ENCODE measurements at places on chromosomes 3 and 15.

DNA sequence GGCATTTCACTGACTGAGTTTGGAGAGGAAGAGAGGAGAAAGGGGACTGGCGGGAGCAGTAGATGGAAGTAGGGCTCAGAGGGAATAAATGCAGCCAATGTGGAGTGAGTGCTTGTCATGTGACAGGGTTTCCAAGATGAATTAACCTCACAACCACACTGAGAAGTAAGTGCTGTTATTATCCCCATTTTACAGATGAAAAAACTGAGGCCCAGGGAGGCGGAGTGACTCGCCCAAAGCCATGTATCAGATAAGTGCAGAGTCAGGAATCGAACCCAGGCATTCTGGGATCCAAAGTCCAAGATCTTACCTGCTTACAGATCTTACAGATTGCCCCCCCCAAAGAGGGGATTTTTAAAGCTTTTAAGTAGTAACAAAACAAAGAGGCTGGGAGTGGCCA lies 207.2 kb downstream of the SHQ1 start:
- DNase-seq, result no peak

DNA sequence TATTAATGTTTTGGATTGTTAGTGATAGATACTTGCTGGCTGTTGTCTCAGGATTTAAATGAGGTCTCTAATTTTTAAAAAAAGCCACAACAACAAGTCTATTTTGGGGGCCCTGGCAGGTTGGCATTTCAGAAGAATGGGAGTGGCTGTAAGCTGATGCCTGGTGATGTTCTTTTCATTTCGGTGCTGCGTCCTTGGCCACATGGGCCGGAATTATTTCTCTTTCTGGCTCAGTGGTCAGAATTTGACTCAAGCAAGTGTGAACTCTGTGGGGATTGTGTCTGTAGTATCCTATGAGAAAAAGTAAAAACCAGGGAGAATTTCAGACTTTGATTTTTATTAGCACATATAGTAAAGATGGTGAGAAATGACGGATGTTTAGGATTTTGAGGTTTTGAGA lies 203.0 kb downstream of the AKAP13 start:
- no peak for DNase-seq

- no peak for DNase-seq
These were observed 121.6 kb downstream of the TFG start for GRCh38 chr3:100830931-100831330.

DNA sequence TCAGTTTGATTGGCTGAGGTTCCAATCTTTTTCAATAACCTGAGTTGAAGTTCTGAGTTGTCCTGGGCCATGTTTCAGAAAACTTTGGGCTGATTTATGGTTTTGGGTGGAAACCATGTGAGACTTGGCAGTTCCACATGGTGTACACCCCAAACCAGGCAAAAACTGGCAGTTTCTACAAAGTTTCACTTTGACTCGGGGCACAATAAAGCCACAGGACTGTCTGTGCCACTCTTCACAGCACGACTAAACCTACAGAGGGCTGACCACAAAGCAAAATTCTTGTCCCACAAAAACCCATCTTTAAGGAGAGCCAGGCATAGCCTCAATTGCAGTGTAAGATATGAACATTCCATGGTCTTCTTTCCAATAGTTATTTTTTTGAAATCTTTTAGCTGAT lies 155.0 kb downstream of the DUT start:
- no peak for DNase-seq

- no peak for DNase-seq
These were observed 219.9 kb downstream of the CHST2 start for GRCh38 chr3:143339451-143339850.

- no peak for DNase-seq
These were observed 216.9 kb upstream of the CDIN1 start for GRCh38 chr15:36362509-36362915.

DNA sequence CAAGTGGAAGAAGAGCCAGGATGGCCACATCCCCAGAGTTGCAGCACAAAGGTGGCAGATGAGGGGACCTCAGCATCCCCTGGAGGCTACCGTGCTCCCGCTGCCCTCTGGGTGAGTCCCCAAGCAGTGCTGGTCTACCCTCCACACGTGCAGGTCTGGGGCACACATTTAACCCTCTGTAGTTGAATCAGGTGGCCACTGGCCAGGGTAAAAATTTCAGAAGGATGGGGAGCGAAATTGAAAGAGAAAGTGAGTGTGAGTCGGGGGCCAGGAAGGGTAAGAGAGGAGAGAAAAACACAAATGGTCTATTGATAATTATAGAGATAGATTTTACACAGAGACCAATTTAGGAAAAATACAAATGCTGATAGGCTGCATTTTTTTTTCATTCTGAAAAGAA lies 139.5 kb upstream of the EIF1B start:
- no peak for DNase-seq

- no peak for DNase-seq
These were observed 12.2 kb downstream of the CALML4 start for GRCh38 chr15:68192804-68193486.

DNA sequence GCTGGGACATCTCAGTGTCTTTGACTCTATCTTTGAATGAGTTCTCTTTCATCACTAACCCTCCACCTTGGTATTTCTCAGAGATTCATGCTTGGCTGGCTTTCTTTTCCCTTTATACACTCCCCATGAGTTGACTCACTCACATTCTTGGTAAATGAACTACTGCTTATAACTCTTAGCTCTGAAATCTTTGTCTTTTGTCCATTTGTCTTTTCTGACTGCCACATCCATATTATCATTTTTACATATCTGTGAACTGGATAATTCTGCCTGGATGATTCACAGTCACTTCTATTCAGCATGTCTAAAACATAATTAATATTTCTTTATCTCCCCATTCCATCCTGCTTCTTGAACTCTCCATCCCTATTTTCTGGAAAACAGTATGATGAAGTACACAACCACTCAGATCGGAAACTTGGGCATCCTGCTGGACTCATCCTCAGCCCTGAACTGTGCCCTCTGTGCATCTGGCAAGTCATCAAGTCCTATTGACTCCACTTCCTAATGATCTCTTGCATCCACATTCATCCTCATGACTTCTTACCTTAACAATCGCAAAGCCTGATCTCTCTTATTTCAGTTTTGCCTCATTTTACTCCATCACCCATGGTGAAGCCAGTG lies 66.9 kb downstream of the KCNAB1 start:
- no peak for DNase-seq

- DNase-seq, result no peak
These were observed 329.7 kb downstream of the RORA start for GRCh38 chr15:60899322-60899966.

- no peak for DNase-seq
These were observed 98.6 kb downstream of the MESD start for GRCh38 chr15:80891006-80891405.

- no peak for DNase-seq
These were observed 230.3 kb upstream of the TLE3 start for GRCh38 chr15:70327856-70328678.

GRCh38 chr3:145780301-145780700 lies 380.7 kb downstream of the PLOD2 start:
- no peak for DNase-seq

GRCh38 chr3:30768046-30768445 lies 126.4 kb downstream of the GADL1 start:
- DNase-seq, result no peak

GRCh38 chr3:32105291-32106131 lies 909 bp upstream of the GPD1L start:
- no peak for DNase-seq

Data from caudate nucleus (tissue), 63 donors.